Stimulated activated CD4-positive, alpha-beta T cell treated with anti-CD3 and anti-CD28 coated beads, TNF-alpha, amount 100 ng/mL, for 4 hours (primary cell): ENCODE measurements at places on chromosomes 11 and 22.

DNA sequence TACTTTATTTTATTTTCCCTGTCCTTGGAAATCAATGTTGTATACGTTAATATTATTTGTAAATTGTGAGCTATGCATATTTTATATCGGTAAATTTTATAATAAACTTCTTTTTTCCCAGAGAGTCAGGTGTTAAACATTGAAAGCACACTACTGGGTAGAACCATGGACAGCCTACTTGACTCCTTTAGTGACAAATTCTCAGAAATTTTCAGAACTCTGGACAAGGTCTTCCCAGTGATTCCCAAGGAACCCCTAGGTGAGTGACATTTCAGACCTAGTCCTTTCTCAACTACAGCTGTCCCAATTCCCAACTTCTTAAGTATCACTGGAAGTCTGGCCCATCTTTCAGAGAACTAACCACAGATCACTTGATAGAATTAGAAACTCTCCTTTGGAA is 107.2 kb downstream of the RCN1 start:
- no peak for DNase-seq

DNA sequence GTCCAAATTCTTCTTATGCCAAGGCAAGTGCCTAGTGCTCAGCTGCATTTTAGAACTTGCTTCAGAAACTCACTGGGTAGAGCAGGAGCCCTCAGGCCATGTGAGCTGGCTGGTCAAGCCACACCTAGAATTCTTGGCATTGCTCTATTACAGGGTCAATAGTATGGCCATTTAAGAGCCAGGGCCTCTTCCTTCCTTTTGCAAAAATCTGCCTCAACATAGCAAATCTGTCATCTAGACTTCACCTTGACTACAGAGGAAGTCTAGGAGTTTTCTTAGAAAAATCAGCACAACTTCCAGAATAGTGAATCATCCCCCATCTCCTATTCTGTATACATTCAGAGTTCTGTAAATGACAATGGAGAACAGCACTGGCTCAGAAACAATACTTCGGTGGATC is 112.0 kb upstream of the TTC12 start:
- DNase-seq = no peak

GRCh38 chr11:3130269-3131071 is 34.6 kb downstream of the OSBPL5 start:
- no peak for DNase-seq

- DNase-seq = no peak
These were observed 170.8 kb upstream of the CADM1 start for GRCh38 chr11:115674937-115675544.

GRCh38 chr22:48803171-48803947 is 1024.3 kb downstream of the BRD1 start:
- no peak for DNase-seq

- DNase-seq = no peak
These were observed 55.5 kb downstream of the ABTB2 start for GRCh38 chr11:34302046-34302921.

DNA sequence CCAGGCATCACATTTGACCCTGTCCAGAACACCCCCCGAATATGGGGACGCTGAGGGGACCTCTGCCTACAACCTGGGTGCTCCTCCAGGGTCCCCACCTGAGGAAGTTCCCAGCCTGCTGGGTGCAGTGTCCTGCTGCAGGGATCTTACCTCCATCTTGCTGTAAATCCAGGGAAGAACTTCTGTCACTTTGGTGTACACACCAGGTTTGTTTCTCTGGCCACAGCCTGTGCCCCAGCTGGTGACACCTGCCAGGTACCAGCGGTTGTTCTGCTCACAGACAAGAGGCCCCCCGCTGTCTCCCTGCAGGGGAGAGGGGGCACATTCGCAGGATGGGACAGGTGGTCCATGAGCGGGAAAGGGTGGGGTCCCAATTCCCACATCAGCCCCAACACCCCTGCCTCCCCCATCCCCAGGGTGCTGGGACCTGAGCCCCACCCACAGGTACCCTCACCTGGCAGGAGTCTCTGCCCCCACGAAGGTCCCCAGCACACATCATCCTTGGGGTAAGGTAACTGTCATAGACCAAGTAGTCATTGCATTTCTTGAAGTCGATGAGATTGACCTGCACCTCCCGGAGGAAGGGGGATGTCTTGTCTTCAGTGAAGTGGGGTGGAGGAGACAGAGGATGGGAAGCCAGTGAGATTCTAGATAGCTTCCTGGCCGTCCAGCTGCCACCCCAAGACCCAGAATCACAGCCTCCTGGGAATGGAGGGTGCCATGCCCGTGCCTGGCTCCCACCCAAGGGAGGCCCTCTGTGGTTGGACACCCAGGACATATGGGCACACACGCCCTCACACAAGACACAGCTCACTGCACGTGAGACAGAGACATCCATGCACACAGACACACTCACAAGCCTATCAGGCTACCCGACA is 25.5 kb downstream of the TMPRSS13 start:
- no peak for DNase-seq

GRCh38 chr11:125074511-125075241 is 11.6 kb downstream of the SLC37A2 start:
- no peak for DNase-seq

- no peak for DNase-seq
These were observed 14.4 kb downstream of the YWHAH start for GRCh38 chr22:31958625-31959239.

GRCh38 chr11:121886996-121887395 is 229.0 kb downstream of the BLID start:
- DNase-seq = no peak

DNA sequence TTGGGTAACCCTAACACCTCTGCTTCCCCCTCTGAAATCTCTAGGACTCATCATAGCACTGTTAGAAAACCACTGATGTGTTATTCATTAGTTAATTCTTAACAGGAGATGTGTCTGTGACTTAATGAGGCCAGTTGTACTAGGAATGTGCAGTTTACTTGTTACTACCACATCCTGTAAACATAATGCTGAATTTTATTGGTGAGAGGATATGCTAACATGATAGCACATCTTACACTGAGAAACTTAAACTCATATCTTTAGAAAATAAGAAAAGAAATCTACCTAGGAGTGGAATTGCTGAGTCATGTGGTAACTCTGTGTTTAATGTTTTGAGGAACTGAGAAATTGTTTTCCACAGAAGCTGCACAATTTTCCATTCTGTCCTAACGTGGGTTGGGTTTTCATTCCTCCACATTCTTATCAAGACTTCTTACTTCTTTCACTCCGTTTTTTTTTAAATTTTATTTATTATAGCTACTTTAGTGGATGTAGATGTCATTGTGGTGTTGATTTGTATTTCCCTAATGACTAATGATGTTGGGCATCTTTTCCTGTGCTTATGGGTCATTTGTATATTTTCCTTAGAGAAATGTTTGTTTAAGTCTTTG is 33.7 kb downstream of the RNF121 start:
- DNase-seq = no peak

GRCh38 chr11:128678024-128678423 is 15.8 kb upstream of the FLI1 start:
- DNase-seq = no peak

- peak; percentile 5 for DNase-seq
These were observed 50.8 kb downstream of the FBLN1 start for GRCh38 chr22:45553351-45554039.

DNA sequence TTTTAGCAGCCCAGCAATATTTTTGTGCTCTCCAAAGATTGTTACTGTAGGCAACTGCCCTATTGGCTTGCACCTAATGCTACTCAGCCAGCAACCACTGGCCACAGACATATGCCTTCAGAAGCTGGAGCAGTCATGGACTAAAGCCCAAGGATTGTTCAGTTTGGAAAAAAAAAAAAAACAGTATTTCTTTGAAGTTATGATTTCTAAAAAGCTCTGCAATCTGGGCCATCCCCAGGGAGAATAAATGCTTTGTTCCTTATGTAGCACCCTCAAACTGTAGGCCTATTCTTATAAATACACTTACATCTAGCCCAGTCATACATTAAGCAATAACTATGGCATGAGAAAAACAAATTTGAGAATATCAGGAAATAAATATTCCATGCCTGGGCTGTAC is 2190.5 kb upstream of the RAG2 start:
- no peak for DNase-seq

DNA sequence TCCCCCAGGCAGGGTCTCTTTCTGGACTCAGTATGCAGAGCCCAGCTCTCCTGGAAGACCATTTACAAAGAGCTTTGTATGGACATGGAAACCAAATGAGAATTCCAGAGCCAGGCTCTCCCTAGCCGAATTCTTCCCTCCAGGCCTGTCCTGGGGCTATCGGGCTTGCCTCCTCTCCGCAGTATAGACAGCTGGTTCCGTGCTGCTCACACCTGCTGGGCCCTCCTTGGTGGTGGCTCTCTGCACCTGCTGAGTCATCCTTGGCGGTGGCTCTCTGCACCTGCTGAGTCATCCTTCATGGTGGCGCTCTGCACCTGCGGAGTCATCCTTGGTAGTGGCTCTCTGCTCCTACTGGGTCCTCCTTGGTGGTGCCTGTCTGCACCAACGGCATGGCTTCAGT is 743.5 kb downstream of the BRD1 start:
- DNase-seq = no peak

GRCh38 chr11:33944345-33944692 is 52.4 kb upstream of the LMO2 start:
- DNase-seq = no peak

DNA sequence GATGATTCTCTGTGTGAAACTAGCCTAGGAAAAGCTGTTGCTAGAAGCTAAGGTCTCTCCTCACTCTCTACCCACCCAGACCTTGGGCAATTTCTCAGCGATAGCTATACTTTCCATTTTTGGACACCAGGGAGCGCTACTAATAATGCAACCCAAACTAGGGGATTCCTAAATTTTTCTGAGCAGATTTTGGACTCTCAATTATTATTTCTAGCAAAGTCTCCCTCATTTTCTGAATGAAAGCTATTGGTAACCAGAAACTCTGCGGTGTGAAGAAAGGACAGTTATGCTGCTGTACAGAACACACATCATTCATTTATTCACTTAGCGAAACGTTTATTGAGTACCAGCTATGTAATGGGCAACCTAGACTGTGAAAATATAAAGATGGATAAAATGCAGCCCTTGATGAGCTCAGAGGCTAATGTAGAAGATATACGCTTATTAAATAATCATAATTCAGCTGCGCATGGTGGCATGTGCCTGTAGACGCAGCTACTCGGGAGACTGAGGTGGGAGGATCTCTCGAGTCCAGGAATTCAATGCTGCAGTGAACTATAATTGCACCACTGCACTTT is 6.1 kb upstream of the STIM1 start:
- no peak for DNase-seq

GRCh38 chr11:74473382-74474173 is 6.2 kb upstream of the KCNE3 start:
- DNase-seq = no peak

DNA sequence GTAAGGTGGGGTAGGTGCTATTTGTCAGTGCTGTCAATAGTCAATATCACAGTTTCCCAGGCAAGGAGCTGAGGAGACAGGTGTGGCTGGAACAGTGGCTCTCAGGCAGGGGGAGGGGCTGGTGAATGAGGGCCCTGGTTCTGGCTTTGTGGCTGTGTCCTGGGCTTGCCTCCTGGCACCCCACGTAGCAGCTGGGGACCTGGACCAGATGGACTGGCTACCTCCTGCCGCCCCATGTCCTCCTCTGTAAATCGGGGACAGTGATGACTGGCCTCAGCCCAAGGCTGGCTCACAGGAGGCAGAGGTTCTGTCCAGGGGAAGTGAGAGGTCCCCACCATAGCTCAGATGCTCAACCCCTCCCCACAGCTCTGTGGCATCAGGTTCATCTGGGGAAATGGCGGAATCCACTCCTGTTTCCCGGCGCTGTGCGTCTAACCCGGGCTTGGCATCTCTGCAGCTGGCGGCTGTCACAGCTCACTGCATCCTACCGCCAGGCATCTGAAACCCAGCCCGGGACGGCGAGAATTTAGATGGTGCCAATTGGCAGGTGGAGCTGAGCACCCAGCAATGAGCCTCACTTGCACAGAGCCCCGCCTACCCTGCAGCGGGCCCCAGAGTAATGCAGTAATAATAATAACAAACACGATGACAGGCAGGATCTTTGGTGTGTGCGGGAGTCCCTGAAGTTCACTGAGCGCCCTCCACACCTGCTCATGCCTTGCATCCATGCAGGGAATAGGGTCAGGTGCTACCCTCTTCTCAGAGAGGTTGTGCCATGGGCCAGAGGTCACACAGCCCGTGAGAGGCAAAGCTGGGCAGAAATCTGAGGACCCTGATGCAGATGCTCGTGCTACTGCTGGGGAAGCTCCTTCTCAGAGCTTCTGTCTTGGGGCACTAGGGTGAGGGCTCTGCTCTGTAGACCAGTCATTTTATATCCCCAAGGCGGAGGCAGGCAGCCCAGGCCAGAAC is 27.8 kb upstream of the SHISAL1 start:
- DNase-seq = no peak

GRCh38 chr22:31106001-31106571 is 1.3 kb downstream of the SELENOM start:
- no peak for DNase-seq

DNA sequence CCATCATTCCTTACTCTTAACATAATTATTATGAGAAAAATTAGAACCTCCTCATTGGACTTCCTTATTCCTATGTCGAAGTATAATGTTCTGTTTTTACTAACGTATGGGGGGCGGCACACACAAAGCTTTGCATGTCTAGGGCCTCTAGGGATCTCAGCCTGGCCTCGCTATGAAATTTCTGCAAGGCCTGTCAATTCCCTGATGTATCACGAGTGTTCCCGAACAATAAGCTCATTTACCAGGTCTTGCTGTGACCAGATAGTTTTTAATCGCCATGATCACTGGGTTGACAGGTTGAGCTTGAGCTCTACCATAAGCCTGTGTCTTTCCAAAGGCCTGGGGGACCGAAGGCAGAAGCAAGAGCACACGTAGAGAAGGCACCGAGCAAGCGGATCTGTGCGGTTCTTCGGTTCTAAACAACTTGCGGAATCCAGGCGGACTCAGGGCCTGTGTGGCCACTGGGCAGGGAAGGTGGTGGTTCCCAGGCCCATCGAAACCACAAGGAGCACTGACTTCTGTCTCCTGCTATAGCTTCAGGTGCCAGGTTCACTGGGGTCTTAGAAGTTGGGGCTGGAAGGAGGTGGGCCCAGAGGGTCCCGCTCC is 10.4 kb upstream of the FXYD2 start:
- DNase-seq = no peak

GRCh38 chr11:36509694-36510593 is at the start of gene TRAF6:
TRAF6 (minus strand) TSS chr11:36510272; CDS start chr11:36501515, 8,757 bp downstream.
- peak; percentile 94 for DNase-seq

DNA sequence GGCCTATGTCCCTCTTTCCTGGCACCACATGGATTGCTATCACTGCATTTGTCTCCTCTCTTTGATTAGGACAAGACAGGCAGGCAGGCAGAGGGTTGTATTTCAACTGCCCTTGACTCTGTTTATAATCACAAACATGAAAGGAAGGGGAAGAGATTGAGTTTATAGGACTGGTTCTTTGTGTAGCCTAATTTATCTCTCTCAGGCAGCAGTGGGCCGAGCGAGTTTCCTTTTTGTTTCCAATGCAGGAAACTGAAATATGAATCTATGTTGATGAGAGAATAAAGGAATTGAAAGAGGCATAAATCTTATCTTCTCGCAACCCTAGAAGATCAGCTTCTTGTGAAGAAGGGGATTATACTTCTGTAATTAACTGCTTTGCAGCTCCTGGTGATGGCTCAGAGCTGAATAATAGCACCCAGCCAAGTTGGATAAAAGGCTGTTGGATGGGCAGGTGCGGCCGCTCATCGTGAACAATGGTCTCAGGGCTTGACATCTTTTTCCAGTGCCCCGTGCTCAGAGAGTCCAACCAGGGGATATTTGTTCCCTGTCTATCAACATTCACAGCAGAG is 80.6 kb upstream of the SYT13 start:
- no peak for DNase-seq

- DNase-seq = no peak
These were observed 144.7 kb upstream of the LMO1 start for GRCh38 chr11:8408151-8408941.

- no peak for DNase-seq
These were observed 3.6 kb downstream of the C11orf16 start for GRCh38 chr11:8928981-8929615.

GRCh38 chr11:45959851-45960250 is 37.4 kb downstream of the LARGE2 start:
- DNase-seq = no peak
